ENCODE measurements at places on chromosomes 3 and 15. TPM values are rescaled to one million over a fixed set of nuclear protein-coding genes. Genes with fewer than 3 reads are reported as not detected.

The EHD4 gene
- total RNA-seq: 18.8 TPM

The CCDC54 gene
- total RNA-seq: not detected

The FILIP1L gene
- total RNA-seq: 30.6 TPM

The EIF4A2 gene
- total RNA-seq: 480 TPM

The HOMER2 gene
- total RNA-seq: 18.8 TPM

The UCN2 gene
- total RNA-seq: 0.72 TPM

The OIP5 gene
- total RNA-seq: 15.8 TPM

The TTLL13 gene
- 0.58 TPM for total RNA-seq

The ARNT2 gene
- 22.4 TPM for total RNA-seq

The C3orf22 gene
- not detected for total RNA-seq

The TATDN2 gene
- total RNA-seq: 34.6 TPM

Measured in type B pancreatic cell (in vitro differentiated cells).